HL-60 (cell line): ENCODE measurements at places on chromosomes 5 and 9.

DNA sequence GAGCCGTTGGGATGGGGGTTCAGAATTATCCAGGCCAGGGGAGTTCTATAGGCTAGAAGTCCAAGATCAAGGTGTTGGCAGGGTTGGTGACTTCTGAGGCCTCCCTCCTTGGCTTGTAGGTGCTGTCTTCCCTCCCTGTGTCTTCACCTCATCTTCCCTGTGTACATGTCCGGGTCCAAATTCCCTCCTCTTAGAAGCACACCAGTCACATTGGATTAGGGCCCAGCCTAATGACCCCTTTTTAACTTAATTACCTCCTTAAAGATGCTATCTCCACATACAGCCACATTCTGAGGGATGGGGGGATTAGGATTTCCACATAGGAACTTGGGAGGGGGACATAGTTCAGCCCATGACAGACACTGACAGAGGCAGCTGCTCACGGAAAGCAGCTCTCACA lies 12.1 kb downstream of the LRSAM1 start:
- no peak for DNase-seq

GRCh38 chr5:170008376-170008775 lies 28.1 kb upstream of the INSYN2B start:
- no peak for DNase-seq

DNA sequence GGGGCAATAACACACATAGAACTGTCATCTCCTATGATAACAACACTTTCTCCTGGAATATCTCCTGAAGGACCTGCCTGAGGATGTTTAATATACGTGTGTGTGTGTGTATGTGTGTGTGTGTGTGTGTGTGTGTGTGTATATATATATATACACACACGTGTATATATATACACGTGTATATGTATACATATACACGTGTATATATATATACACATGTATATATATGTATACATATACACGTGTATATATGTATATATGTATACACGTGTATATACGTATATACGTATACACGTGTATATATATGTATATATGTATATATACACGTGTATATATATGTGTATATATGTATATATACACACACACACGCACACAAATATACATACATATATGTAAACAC lies 27.5 kb downstream of the CDH18 start:
- no peak for DNase-seq

DNA sequence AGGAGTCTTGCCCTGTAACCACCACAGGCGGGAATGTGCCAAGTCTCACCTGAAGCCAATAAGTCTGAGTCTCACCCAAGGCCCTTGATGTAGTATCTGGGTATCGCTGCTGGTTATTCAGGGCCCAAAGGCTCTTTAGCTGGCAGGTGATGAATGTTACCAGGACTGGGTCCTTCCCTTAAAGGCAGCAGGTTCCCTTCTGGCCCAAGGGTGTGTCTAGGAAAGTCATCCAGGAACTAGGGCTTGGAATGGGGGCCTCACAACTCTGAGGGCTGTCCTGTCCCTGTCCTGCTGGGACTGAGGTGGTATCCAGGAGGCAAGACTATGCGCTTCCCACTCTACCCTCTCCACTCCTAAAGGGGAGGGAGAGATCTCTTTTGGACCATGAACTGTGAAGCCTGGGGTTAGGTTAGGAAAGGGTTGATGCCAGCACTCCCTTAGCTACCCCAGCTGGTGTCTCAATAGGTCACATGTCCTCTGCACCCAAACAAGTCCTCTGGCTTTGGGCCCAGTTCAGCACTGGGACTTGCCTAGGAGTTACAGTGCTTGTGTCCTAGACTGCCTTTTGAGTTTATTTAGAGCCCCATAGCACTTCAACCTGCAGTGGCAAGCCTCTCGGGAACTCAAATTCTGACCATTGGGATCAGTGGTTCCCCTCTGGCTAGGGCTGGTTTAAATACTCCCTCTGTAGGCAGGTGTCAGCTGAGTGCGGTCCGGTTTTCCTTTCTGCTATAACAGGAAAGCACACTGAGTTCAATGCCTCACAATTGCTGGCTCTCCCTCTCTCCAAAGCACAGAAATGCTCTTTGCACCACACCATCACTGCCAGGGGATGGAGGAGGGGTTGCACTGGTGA lies 22.5 kb upstream of the RANBP3L start:
- no peak for DNase-seq

DNA sequence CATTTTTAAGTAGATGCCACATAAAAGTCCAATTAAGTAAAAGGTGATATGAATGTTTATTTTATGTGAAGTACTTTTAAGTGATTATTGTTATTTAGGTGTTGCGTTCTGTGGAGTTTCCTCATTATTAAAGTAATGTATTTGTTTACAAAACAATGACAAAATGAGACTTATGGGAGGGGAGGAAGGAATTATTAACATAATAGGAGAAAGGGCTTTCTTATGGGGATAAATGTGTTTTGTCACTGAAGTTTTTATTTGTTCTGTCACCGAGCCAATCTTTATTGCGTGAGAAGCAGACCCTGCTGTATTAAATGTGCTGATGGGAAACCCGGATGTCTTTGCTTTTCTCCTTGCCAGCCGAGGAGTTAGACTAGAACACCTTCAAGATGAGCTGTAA lies 44.5 kb downstream of the TRIO start:
- no peak for DNase-seq

GRCh38 chr5:116626272-116626723 lies 51.7 kb upstream of the SEMA6A start:
- peak; percentile 16 for DNase-seq

GRCh38 chr9:112283582-112284253 lies 49.7 kb downstream of the PTBP3 start:
- no peak for DNase-seq

- DNase-seq = no peak
Measured at GRCh38 chr9:18020121-18020745, 441.4 kb downstream of the SH3GL2 start.

DNA sequence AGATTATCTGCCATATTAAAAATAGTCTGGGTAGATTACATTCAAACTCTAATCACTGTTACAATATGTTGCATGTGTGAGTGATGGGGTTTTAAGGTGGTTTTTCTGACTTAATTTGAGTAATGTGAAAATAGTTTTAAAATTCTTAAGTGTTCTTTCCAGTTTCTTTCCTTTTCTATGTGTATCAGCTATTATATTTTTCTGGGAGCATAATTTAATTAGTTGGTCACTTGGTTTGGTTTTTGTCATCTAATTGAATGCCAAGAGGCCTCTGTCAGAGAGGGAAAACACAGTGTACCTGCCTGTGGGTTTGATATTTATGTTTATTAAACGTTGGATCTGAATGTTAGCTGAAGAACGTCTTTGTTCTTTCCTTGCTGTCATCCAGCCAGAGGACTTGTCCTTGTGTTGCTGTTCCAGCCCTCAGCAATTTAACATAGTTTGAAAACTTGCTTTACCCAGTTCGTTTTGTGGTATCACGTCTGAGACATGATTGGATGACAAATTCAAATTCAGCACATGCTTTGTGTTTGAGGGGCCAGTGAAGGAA lies 19.5 kb downstream of the OTULIN start:
- DNase-seq = no peak

- no peak for DNase-seq
Measured at GRCh38 chr9:122322553-122322952, 48.3 kb upstream of the PTGS1 start.

DNA sequence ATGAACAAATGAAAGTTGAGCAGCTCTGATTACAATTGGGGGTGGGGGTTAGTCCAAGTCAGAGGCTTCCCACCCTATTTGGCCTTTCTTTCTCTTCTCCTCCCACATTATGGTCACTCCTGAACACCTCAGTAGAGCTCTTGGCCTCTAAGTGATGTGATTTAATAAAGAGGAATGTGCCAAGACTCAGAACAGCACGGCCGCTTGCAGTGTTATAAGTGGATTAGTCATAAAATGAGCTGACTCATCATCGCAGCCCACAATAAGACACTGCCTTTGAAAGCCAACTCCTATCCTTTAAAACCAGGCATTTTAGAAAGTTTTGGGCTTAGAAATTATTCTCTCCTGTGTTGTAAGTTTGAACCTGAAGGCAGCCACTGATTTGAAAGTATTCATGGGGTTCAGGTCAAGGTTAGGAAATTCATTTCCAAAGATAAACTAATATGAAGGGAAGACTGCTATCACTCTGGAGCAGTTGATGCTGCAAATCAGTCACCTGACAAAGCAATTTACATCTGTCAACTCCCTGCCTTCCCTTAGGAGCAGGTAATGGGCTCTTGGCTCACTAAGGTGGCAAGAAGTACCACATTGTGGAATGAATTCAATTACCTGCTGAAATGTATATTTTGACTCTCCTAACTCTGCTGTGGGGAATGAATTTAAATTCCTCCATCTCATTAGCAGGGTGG lies 283.6 kb upstream of the NMUR2 start:
- DNase-seq = no peak

DNA sequence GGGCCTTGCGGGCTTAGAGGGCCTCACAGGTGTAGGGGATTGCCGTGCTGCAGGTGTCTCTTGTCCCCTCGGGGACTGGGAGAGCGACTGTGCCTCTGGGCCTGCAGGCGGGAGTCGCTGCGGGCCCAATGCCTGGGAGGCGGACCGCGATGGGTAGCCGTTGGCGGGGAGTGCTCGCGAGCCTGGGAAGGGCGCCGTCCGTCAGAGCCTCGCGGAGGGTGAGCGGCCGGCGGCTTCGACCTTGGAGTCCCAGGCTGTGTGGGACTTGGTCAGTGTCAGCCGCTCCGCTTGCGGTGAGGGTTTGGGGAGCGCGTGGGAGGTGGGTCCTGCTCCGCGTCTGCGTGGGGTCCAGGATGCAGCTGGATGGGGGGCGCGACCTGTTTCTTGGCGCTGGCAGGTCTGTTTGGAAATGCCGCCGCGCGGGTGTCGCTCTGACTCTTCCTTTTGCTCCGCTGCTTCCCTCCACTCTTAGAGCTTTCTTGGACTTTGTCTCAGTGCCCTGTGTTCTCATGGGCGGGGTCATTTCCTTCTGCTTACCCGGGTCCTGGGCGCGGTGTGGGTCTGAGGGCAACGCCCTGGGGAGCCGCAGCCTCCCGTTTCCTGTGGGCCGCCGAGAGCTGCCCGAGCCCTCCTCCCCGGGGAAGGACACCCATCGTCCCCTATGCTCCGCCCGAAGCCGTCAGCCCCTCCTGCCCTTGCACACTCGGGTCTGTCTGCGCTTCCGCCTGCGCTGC lies 88.9 kb upstream of the CACNA1B start:
- DNase-seq = no peak

- DNase-seq = no peak
Measured at GRCh38 chr9:21513431-21513830, 31.3 kb upstream of the IFNE start.

GRCh38 chr9:11457825-11458790 lies 845.3 kb upstream of the PTPRD start:
- no peak for DNase-seq
